ENCODE measurements at places on chromosomes 3 and 15.

GRCh38 chr3:158058495-158059130, 47.6 kb downstream of the SHOX2 start:
- DNase-seq: no peak

- no peak for DNase-seq
Measured at GRCh38 chr3:45120359-45121158, 25.6 kb downstream of the CDCP1 start.

DNA sequence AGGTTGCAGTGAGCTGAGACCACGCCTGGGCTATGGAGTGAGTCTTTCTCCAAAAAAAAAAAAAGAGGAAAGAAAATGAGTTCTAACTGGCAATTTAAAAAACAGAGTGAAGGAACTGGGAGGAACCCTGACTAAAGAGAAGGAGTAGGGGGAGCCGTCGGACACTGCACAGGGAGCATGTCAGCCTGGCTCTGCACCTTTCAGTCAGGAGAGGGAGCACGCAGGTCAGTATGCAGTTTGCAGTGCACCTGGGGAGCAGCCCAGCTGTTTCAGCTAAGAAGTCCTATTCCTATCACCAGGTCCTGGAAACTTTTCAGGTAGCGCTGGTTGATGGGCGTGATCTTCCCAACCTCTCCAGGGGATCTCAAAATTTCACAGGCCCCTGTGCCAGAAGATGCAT, 14.9 kb upstream of the ZXDC start:
- DNase-seq: no peak

DNA sequence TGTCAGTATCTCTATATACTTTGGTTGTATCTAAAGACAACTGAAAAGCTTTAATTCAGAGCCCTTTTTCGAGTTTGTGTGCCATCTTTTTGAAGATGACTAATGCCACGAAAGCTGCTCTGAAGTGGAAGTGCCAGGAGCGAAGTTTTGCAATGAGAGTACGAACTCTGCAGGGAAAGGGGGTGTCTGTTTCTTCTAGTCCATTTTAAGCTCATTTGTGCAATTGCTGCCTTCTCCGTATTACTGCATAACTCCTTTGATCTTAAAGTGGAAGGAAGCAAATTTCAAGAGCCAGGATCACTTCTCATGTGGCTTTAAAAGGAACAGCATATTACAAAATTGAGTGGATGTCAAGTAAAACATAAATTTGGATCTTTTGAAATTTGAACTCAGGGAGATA, 245.3 kb downstream of the FEZF2 start:
- DNase-seq: no peak

DNA sequence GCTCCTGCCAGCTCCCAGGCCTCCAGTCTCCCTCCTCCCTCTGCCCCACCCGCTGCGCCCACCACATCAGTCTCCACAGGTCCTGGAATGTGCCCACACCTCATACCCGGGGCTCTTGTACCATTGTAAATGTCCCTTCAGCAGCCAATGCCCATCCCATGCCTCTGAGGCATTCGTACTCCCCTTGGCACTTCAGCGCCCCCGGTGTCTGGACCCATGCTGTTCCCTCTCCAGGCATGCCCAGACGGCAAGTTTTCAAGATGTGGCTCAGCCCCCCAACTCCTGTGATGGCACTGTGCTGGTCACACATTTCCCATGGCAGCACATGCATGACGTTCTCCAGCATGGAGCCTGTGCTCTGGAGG, 13.3 kb downstream of the PLXND1 start:
- no peak for DNase-seq
